ENCODE measurements at places on chromosomes 13 and 19.

GRCh38 chr13:73174521-73175010 is 115.8 kb downstream of the KLF5 start:
- no peak for DNase-seq

- DNase-seq: no peak
Observed at GRCh38 chr13:30121666-30122065, 185.7 kb downstream of the KATNAL1 start.

- no peak for DNase-seq
Observed at GRCh38 chr13:107608736-107609135, 606.6 kb downstream of the LIG4 start.

DNA sequence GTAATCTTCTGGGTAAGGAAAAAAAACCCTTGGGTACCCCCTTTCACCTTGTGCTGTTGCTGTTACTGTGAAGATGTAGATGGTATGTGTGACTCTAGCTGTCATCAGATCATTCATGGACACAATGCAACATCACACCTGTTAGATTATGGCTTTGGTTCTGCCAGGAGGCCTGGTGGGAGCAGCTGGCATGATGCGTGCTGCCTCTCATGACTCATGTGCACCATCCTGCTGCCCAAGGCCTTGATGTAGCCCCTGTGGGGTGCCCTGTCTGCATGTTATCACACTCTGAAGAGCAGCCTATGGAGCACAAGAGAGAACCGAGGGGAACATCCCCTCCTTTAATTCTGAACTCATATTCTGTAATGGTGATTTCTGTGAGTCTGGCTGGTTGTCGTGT is 57.7 kb upstream of the TEX29 start:
- no peak for DNase-seq

DNA sequence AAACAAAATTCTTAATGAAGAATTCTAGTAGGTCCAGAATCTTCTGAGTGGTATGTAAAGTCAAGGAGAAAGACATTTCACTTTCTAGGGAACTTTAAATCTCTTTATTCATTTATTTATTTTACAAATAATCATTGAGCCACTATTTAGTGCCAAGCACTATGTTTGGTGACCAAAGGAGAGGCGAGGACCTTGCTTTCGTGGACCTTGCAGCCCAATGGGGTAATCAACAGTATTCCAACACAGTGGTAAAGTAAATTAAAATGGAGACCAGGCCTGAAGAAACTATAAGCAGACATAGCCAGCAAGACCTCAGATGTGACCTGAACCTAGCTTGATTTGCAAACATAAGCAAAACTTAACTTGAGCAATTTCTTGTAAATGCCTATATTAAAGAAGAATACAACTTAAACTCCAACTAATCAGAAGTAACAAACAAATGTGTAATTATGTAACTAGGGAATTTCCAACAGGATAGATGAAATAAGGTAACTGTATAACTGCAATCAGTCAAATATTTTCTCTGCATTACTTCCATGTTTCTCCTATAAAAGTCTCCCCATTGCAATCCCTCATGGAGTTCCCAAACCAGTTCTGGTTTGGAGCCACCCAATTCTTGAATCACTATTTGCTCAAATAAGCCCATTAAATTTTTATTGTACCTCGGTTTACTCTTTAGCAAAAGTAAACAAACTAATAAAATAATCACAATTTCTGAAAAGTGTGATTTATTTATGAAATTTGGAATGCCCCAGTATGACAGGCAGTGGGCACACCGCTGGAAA is 67.6 kb downstream of the MBNL2 start:
- DNase-seq: no peak

DNA sequence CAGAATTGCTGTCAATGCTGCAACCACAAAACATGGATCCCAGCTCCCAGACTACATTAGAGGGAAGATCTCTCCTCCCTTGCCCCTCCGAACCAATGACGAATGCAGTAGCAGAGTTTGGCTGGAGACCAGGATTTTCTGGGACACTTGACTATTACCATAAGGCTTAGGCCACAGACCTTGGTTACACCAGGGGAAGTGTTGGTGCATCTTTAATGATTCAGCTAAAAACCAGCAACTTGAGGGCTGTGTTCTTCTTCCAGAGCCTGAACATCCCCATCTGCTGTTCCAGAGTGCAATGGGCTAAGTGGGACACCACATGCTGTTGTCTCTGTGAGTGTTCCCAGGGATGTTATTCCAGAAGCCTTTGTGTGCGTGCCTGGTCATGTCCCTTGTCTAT is 528.2 kb downstream of the LMO7 start:
- no peak for DNase-seq

DNA sequence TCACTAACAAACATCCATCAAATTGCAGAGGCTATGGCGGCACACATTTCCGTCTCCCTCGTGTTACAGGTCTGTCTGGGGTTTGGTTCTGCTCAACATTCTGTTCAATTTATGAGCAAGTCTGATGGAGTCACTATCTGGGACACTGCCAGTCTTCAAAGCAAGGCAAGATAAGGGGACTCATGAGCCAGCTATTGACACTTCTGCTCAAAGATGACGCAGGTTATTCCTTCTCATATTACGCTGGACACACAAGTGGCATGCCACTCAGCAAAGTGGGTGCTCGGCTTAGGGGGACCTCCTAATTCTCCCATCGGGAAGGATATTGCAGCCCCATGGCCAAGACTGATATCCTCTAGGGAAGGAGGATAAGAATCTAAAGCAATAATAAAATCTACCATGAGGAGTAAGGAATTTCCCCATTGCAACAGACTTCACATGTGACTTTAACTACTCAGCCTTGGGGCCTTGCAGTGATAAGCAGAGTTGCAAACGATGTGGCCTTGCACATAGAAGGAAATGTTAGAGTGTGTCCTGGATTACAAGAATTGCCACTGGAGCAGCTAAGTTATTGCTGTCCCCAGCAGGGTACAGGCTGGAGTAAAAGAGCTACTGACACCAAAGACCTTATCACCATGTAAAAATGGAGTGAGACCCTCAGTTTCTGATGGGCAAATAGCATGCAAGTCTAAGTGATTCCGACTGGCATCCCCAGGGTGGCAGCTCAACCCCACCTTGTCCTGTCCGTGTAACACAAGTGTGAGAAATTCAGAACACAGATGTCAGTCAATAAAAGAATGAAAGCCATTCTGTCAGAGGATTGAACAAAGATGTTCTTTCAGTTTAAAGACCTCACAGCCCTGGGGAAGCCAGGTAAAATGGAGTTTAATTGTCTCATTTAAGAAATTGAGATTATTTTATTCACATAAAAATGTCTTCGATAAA is 306.1 kb downstream of the IRS2 start:
- no peak for DNase-seq

GRCh38 chr13:53124623-53125022 is 96.0 kb downstream of the OLFM4 start:
- DNase-seq: no peak

DNA sequence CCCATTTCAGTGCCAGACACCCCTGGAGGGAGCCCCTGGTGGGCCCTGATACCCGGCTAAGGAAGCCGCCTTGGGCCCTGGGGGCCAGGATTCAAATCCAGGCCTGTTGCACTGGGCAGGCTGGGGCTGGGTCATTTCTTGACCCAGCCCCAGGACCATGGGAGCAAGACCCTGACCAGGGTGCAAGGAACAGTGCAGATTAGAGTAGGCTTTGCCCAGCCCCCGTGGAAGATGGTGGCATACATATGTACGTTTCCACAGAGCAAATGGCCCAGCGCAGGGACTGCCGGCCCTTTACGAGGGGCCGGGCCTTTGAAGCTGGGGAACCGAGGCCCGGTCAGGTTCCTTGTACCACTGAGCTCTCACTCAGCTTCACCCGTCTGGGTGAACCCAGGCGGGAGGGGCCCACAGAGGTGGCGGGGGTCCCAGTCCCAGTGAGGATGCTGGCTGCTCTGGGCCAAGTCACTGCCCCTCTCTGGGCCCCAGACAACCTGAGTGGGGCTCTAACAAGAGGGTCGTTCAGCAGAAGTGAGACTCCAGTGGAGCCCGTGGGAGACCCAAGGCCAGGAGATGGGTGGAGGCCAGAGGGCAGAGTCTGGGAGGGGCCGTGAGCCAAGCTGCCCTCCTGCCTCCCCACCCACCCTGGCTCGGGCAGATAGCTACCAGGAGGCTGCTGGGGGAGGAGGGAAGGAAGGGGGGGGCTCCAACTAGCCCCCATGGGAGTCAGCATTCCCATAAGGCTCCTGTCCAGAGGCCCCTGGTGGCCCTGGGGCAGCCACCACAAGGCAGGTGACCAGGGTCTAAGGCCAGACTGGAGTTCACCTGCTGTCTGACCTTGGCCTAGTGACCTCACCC is 2.7 kb downstream of the MKNK2 start:
- no peak for DNase-seq

DNA sequence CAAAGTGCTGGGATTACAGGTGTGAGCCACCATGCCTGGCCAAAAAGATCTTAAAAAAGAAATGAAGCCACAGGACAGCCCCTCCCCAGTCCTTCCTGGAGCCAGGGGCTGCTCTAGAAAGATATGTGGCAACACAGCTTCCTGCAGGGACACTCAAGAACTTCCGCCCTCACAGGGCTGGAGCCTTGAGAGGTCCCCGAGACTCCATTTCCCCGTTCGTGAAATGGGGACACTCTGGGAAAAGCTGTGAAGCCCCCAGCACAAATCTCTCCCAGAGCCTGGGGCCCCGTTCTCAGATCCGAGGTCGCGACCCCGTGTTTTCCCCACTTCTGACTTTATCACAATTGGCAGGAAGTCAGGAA is 2.5 kb upstream of the GPX4 start:
- DNase-seq: no peak

DNA sequence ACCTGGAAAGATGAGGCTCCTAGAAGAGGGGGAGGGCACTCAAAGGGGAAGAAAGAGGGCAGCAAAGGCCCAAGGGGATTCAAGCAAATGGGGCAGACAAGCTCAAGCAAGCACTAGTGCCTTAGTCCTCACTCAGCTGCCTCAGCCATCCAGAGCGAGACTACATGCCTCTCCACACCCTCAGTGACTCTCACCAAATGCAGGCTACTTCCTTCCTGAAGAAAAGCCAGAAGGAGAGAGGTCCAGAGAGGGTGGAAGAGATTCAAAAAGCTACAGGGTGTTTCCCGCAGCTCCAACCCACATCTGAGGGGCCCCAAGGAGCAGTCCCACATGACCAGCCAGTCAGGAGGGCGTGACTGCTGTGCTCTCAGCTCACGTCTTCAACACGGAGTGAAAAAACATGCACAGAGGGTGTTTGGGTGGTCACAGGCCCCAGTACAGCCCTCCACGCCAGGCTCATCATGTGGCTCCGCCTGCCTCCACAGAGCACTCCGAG is 40.5 kb downstream of the MIPEP start:
- DNase-seq: no peak

- peak; percentile 100 for DNase-seq
Observed at GRCh38 chr13:30743319-30744055, 8.1 kb downstream of the ALOX5AP start.

DNA sequence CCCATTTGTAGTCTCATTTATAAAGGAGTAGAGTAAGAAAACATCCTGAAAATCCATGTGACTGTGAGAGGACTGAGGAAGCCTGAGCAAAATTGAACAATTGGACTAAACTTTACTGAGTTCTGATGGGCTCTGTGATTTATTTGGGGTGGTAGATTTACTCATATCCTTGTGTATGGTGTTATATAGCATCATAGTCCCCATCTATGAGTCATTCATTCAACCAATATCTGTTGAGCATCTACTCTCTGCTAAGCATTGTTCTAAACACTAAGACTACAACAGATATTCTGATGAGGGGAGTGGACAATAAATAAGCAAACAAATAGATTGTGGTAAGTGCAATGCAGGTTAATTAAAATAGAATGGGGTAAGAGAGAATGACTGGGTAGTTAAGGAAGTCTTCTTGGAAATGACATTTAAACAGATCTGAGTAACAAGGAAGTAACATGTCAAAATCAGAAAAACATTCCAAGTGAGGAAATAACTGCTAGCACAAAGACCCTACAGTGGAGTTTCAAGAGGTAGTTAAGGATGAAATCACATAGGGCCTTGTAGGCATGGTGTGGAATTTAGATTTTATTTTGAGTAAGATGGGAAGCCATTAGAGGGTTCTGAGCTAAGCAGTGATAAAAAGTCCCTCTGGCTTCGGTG is 36.3 kb upstream of the MLNR start:
- DNase-seq: peak; percentile 1

DNA sequence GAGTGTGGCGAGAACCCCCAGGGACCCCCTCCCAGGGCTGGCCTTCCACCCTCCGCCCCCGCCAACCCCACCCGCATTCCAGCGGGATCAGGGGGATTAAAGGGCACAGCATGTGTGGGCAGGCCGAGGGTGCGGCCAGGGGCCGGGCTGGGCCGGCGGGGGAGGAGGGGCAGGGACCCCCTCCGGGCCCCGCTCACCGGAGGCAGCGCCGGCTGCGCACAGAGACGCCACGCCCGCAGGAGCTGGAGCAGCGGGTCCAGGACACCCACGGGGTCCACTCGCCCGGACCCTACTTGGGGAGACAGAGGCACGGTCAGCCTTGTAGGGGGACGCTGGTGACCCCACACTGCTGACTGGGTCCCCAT is 2.4 kb downstream of the ADAMTSL5 start:
- DNase-seq: no peak

GRCh38 chr13:99913167-99913566 is 58.4 kb downstream of the ZIC5 start:
- no peak for DNase-seq

- DNase-seq: no peak
Observed at GRCh38 chr19:52703917-52704316, 30.9 kb downstream of the ZNF611 start.

DNA sequence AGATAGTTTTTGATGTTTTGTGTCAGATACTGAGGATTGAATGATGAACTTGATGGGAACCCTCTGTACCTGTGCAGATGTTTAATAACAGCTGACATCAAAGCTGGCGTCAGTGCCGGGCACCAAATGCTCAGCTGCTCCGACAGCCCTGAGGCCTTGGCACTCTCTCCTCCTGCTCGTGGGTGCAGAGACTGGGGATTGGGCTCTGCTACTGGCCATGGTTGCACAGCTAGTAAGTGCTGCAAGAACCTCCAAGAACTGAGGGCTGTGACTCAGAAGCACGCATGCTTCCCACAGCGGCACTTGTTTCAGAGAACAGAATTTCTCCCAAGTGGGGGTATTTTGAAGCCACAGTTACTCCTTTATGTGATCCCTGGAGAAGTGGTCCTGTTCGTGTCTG is 5.9 kb downstream of the LAMP1 start:
- DNase-seq: no peak

- no peak for DNase-seq
Observed at GRCh38 chr13:79501538-79502232, 20.7 kb downstream of the NDFIP2 start.

DNA sequence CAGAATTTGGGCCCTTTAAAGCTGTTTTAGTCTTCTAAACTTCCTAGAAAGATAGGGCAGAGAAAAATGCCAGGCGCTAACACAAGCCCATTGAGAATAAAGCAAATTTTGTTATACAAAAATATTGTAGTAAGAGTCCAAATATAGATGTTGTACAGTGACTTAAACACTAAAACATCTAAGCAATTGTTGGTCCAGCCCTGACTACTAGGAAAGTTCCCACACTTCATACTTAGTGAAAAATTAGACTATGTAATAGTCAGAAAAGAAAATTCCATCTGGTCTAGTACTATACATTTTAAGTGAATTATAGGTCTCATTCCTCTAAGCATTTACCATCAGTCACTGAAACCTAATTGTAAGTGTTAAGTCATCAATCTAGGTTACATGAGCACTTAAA is 1518.3 kb upstream of the SLC10A2 start:
- peak; percentile 61 for DNase-seq
